CD4-positive, alpha-beta T cell treated with Interleukin-6 for 4 hours (primary cell): ENCODE measurements at places on chromosomes 2 and 18.
A peak's percentile ranks its signal among the peaks of the same experiment; 100 is the strongest.

DNA sequence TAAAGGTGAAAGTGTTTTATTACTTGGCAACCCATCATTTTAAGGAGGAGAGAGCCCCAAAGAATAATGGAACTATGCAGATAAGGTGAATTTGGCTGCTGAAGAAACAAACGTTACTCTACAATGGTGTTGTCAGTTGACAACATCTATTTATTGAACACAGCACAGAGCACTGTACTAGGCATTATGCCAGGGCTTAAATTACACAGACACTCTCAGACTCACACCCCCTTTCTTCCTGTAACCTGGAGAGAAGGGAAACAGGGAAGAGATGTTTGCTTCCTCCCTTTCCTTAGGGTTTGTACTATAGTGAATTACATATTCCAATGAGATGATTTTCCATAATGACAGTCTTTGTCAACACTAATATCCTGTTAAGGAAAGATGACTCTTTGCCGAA is 94.0 kb upstream of the ATP5MC3 start:
- DNase-seq: no peak

GRCh38 chr2:112055730-112056625 is 909 bp downstream of the TMEM87B start:
- peak; percentile 33 for DNase-seq

DNA sequence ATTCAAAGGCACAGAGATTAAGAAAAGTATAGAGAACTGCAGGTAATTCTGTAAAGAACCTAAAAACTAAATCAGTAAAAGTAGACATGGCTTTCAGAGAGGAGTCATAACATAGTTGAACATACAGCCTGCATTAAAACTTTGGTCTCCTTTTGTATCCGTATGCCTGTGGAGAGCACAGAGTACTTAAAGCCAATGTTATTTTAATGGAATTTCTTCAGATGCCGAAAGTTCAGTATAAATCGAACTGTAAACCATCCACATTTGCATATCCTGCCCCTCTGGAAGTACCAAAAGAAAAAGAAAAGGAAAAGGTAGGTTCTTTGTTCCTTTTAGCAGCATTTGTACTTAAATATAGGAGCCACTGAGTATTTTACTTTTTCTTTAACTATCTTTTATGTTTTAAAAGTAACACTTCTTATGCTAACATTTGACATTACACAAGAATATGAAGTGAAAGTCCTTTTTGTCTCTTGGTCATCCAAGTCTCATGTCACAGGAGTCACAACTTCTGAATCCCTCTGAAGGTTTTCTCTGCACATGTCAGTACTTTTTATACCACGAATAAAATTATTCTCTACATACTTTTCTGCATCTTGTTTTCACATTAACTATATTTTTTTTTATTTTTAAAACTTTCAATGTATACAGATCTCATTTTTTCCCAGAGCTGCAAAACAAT is 34.9 kb upstream of the ARMC9 start:
- no peak for DNase-seq

- no peak for DNase-seq
Observed at GRCh38 chr2:37781028-37781427, 109.6 kb upstream of the CDC42EP3 start.

DNA sequence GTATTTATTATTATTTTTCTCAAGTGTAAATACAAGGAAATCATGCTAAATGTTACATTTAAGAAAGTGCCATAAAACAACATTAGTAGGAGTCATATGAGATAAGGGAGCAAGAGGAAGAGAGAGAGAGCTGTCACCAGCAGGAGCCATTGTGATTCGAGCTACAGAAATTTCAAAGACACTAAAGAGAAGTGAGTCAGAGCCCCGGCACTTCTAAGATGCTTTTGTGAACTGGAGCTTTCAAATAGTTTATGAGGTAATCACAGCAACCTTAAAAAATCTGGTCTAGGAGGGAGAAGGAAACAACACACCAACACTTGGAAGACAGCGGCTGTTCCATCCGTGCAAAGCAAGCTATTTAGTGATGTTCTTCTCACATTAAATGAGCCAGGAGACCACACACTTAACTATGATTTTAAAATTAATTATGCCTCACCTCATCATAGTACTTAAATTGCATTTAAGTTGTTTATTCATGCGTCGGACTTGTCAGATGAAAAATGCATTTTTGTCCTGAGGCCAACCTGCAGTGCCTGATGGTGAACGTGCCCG is 382.7 kb upstream of the SALL3 start:
- DNase-seq: no peak

- no peak for DNase-seq
Observed at GRCh38 chr18:28594034-28594433, 417.1 kb upstream of the CDH2 start.

DNA sequence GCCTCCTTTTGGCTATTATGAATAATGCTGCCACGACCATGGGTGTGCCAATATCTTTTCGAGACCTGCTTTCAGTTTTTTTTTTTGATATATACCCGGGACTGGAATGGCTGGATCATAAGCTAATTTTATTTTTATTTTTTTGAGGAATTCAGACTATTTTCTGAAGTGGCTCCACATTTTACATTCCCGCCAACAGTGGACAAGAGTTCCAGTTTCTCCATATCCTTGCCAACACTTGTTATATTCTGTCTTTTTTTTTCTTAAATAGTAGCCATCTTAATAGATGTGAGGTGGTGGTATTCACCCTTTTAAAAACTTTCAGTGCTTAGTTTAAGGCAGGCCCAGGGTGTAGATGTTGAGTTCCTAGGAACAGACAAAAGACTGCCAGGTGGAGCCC is 11.8 kb downstream of the LPIN1 start:
- no peak for DNase-seq

GRCh38 chr18:48948112-48949049 is 2.4 kb downstream of the SMAD7 start:
- DNase-seq: peak; percentile 64
